ENCODE measurements at places on chromosomes 2 and 18. TPM values are rescaled to one million over a fixed set of nuclear protein-coding genes. Genes with fewer than 3 reads are reported as not detected.

The FSHR gene
- not detected for total RNA-seq

The DSG1 gene
- not detected for total RNA-seq

The CXCR1 gene
- not detected for total RNA-seq

The RBMS1 gene
- 69.7 TPM for total RNA-seq

The LRRC30 gene
- total RNA-seq: not detected

The LYG2 gene
- total RNA-seq: not detected

The ACKR3 gene
- total RNA-seq: 3.6 TPM

The C2orf81 gene
- 0.34 TPM for total RNA-seq

The RAB6C gene
- not detected for total RNA-seq

All from glomerular endothelial cell (primary cell).